ENCODE measurements at places on chromosomes 7 and 10.

GRCh38 chr10:119621078-119621384 lies 24.3 kb upstream of the TIAL1 start:
- no peak for DNase-seq

- DNase-seq: no peak
These were observed 393.0 kb downstream of the MAGI2 start for GRCh38 chr7:79060498-79060897.

GRCh38 chr7:138092486-138093028 lies 16.3 kb downstream of the AKR1D1 start:
- DNase-seq: no peak

GRCh38 chr7:41820111-41820671 lies 117.3 kb upstream of the INHBA start:
- no peak for DNase-seq

- no peak for DNase-seq
These were observed 30.8 kb downstream of the DPCD start for GRCh38 chr10:101618871-101619270.

GRCh38 chr10:124009231-124010015 lies 84.0 kb downstream of the CHST15 start:
- DNase-seq: no peak

DNA sequence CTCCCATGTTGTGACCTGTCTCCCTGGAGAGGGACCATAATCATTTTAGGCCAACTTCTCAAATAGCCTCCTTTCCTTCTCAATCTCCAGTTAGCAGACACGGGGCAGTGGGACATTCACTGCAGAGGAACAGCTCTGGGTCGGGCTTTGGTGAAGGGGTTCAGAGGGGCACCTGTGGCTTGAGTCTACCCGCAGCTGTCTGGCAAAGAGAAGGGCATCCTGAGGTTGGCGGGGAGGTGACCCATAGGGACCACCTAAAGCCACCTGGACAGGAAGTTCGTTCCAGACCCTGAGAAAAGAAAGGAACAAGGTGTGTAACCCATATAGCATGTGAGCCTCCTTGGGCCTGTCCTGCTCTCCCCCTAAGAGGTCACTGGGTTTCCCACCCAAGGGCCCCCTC lies 155.0 kb downstream of the OAT start:
- DNase-seq: no peak

DNA sequence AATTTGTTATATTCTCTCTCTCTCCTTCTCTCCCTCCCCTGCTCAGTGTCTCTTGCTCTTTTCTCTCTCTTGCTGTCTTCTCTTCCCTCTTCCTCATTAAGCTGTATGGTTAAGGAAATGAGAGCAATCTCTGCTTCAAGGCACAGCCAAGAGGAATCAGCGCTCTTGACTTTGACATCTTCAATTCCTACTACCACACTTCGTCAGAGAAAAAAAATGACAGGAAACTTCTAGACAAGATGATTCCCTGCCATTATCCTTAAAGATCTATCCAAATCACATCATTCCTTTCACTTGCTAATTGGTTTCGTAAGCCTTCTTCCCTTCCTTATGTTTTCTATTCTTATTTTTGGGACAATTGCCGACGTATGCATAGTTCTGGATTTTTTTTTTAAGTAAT lies 425.0 kb downstream of the KCNMA1 start:
- DNase-seq: no peak

DNA sequence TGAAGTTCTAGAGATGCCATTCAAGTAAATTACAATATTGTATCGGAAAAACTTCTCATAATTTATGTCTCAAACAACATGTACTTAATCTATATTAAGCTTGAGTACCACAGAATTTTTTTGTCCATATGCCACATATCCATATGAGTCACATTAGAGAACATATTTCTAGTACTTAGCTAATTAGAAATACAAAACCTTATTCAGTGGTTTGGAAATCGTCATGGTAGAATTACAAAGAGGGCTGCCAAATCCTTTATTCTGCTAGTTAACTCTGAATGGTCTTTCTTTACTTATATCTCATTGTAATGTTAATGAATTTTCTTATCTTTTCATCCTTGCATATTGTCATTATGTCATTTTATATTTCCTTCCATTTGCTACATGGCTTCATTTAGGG lies 9.0 kb upstream of the VIM start:
- no peak for DNase-seq

DNA sequence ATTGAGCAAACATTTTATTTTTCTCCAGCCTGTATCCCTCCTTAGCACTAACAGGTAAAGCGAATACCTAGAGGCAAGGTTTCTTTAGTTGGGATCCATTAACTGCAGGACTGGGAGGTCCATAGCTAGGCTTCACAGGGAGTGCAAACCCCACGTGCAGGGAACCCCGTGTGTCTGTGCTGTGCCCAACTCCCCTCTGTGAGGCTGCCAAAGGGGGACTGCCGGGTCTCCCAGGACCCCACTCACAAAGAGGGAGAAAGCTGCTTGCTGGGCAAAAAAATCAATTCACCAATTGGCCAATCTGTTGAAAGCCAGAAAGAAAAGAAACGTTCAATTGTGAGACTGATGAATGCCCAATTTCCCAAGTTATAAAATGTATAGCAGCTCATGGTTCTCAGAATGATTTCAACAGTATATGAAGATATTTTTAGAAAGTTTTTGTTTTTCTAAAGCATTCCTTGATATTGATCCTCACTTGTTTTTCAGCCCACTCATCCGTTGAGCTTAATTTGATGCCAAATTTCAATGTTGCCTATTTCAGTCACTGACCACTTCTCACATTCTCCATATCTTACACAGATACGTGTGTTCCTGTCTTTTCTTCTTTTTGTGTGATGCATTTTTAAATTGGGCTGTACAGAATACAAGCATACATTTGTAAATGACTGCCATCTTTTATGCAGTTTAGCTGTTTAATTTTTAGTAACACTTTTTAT lies 202.7 kb upstream of the PRSS58 start:
- no peak for DNase-seq

- peak; percentile 51 for DNase-seq
These were observed 121.3 kb upstream of the ODAD2 start for GRCh38 chr10:28120043-28120749.

All from amniotic epithelial cell (primary cell).